ENCODE measurements at places on chromosomes 3 and 15.

- peak; percentile 81 for DNase-seq
Measured at GRCh38 chr3:129316248-129317013, 37.8 kb downstream of the HMCES start.

- peak; percentile 39 for DNase-seq
Measured at GRCh38 chr3:183158551-183159006, 4.0 kb downstream of the LAMP3 start.

DNA sequence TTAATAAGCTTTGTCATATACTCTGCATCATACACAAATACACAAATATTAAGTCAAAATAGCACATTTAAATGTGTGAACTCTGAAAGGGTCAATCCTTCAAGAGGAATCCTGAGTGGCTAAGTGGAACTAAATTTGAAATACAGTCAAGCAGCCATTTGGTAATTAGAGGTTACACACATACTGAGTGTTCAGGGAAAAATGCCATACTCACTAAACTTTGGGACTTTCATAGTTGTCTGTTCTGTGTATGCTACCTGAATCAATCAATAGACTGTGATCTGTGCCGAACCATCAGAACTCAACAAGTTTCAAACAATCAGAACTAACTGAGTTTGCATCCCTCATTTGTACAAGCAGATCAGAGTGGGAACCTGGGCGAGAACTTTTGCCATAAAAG lies 15.3 kb downstream of the ANKRD28 start:
- DNase-seq = peak; percentile 17

GRCh38 chr15:58390118-58390517 lies 41.7 kb upstream of the LIPC start:
- no peak for DNase-seq
